Erythroblast (primary cell): ENCODE measurements at places on chromosomes 6 and 20.
A peak's percentile ranks its signal among the peaks of the same experiment; 100 is the strongest.

DNA sequence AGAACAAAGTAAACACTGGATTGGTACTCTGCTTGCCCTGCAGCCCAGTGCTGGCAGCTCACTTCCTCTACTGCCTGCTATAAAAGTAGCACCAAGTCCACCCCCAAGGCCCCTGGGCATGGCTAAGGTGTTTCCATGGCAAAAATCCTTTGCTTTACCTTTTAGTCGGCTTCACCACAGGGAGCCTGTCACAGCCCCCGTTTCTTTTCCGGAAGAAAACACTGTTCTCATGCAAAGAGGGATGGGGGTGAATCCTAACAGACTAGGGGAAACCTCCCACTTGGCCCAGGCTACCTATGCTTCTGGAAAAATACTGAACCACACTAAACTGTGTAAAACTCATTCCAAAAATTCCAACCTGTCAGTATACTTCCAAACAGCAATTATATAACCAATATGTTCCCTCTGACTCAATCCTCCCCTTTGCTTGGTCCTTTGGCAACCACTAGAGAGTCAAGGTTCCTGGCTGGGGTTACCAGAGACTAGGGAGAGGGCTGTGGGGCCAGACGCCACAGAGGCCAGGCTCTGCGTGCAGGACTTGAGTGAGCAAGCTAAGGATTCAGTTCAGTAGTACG lies 16.1 kb downstream of the PPIL1 start:
- no peak for DNase-seq

DNA sequence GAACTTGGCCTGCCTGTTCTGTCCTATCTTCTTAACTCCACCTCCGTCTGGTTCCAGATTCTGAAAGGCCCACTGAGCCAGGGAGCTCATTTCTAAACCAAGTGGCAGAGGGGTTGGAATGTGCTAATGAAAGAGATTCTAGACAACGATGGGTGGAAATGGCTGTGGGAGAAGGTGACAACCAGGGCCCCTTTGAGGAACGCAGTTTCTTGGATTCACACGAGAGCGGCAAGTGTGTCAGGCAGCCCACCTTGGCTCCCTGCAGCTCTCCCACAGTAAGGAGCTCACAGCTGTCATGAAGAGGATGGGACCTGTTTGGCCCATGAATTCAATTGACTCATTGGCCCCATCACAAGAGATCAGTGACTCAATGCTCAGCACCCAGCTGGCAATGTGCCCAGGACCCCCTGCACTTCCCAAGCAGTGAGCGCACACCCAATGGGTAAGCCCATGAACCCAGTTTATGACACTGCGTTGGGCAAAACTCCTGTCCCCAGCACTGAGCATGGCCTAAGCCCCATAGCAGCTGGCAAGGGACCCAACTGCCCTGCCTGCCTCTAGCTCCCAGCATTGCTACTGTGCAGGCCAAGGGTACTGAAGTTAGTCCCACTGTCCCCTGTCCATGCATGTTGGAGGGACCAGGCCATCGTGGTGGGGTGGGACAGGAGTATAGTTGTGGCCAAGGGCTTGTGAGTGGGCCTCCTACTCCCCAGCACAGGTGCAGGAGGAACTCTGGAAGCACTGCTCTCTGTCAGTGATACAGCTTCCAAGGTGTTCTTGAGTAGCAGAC lies 16.4 kb downstream of the MRPS18A start:
- DNase-seq: no peak

DNA sequence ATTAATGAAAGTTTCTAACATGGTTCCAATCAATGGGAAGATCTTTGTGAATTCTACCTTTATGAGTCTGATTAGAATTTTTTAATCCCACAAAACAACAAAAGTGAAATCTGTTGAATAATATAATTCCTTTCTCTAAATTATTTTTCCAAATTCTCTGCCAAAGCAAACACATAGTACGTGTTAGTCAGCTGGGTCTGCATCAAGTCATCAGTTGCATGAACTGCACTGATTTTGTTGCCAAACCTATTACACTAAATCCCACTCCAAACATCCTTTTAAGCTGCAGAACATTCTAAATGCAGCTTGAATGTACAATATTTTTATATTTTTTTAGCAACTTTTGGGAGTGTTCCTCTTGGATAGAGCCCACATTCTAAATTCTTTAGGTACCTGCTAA lies 199.0 kb upstream of the HSF2 start:
- DNase-seq: no peak

DNA sequence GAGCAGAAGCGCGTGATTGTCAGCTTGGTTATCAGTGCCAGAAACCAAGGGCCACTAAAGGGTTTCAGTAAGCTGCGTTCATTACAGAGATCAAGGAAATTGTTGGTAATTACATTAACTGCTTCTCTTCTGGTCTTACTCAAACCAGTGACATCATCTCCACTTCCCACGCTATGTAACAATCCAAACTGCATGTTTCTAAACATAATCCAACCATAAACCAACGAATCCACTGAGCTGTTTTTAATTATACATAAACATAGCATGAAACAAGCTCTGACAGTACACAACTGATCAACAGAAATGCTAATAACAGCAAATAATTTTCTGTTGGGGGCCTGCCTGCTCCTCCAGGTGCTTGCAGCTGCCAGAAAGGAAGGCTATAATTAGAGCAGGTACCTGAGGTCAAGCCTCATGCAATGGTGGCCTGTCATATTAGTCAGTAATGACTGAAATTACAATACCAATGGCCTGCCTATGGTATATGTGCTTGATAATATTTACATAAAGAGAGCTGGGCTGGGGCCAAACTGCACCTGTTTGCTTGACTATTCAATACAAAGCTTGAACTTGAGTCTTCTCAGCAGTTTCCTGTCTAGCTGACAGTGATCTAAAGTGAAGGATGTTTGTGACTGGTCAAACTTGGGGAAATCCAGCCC lies 40.1 kb downstream of the ILRUN start:
- peak; percentile 69 for DNase-seq

DNA sequence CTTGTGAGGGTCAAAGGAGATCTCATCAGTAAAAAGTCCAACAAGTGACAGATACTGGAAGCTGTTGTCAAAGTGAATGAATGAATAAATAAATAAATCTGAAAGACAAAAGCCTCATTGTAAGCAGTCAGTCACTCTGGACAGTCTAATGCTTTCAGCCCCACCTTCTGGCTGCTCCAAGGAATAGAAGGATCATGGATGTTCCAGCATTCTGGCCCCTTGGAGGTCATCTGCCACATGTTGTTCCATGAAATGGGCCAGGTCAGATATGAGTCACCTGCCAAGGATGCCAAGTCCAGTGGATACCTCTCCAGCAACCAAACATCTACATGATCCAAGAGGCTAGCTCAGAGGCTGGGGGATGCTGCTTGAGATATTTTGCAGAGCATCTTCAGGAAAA lies 185.6 kb downstream of the BMP7 start:
- no peak for DNase-seq

GRCh38 chr20:51093240-51093763 lies 70.4 kb upstream of the KCNG1 start:
- no peak for DNase-seq

DNA sequence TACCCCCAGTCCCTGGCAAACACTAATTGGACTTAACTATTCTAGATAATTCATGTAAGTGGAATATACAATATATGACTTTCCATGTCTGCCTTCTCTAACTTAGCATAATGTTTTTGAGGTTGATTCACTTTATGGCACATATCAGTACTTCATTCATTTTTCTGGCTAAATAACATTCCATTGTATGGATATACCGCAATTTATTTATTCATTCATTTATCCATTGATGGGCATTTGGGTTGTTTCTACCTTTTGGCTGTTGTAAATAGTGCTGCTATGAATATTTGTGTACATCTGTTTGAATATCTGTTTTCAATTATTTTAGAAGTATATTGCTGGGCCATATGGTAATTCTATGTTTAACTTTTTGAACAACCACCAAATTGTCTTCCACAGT lies 616.3 kb downstream of the UTRN start:
- DNase-seq: no peak

DNA sequence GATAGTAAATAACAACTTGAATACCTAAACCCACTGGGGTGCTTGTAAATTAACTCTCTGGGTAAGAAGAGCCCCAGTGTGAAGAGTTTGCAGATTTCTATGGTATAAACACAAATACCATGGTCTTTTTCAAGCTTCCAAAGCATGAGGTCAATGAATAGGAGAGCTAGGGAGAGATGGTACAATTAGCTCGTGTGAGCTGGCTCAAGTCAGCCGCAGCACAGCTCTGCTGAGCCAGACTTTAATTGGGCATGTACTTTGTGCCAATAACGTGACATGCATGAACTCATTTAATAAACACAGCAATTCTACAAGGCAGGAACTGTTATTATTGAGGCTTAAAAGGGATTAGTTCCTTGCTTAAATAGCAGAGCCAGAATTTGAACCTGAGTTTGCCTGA lies 684.2 kb downstream of the KIF16B start:
- DNase-seq: no peak

DNA sequence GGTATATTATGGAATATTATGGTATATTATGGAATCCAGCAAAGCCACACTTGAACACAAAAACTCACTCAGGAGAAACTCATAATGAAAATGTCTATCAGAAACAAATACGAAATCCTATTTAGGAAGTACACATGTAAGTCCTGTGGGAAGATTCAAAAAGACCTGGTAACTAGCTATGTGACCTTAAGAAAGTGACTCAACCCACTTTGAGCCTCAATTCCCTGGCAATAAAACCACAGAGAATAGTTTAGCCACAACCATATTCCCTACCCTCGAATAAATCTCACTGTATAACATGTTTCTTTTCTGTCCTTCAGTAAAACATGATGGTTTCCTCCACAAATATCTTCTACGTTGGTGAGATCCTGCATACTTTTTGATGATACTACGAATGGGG lies 56.4 kb downstream of the ZMYND8 start:
- no peak for DNase-seq

GRCh38 chr6:15561447-15562199 lies 101.2 kb downstream of the DTNBP1 start:
- DNase-seq: no peak

DNA sequence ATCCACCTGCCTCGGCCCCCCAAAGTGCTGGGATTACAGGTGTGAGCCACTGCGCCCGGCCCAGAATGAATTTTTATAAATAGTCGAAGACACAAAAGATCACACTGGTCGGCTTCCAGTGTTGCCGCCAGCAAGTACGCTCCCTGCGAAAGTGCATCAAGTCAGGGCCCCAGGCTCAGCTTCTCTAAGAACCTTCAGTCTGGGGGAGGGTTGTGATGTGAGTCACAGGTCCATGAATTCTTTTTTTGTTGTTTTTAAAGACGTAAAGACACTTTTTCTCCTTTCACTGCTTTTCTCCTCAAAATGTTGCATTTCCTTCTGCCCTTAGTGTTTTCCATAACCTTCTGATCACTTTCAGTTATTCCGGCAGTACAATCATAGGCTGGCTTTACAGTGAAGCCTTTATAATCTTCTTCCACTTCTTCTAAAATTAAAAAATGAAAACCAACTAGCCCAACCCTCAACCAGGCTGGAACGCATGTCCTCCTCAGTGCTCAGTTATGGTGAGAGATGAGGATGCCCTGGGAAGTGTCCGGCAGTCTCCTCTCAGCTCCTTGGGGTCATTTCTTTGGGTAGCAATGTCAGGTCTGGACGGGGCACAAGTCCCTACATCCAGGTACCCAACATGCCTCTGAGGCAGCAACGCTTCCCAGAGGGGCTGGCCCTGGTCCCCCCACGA lies 66.6 kb downstream of the CSE1L start:
- DNase-seq: no peak

DNA sequence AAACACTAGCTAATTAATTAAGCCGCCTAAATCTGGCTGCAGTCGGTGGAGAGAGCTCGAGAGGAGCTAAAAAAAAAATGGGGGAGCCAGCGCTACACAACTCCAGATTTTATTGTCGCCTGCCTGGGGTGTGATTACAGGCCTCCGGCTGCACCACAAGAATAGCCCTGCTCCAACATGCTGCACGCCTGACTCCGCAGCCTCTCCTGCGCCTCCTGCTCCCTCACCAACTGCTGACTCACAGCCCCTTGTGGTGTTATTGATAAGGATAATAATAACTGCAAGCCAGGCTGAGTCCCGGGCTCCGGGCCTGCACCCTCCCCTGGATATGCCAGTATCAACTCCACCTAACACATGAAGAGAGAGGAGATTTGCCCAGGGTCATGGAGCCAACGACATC lies 16.8 kb downstream of the SIRPA start:
- DNase-seq: peak; percentile 77

- no peak for DNase-seq
Measured at GRCh38 chr6:89566930-89567629, 71.5 kb downstream of the LYRM2 start.

DNA sequence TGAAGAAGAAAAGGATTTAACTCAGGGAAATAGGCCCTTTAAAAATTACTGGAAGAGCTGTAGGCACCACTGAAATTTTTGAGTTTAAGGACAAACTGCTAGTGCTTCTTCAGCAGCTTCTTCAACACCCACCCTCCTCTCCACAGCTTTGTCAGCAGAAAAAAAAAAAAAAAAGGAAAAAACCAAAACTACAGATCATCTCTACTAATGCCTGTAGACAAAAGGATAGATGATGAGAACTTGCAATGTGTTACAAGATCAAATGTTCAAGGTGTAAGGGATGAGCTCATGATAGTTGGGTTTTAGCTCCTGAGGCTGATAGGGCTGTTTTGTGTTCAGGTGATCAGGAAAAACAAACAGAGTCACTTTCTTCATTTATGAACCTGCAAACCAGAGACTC lies 55.2 kb upstream of the PREP start:
- DNase-seq: no peak

- DNase-seq: no peak
Measured at GRCh38 chr6:132693478-132693877, 20.4 kb downstream of the VNN1 start.

- peak; percentile 10 for DNase-seq
Measured at GRCh38 chr6:86937219-86938079, at the start of gene HTR1E. Gene HTR1E (plus strand): TSS chr6:86937528. CDS start chr6:87015335, 77,807 bp downstream.

DNA sequence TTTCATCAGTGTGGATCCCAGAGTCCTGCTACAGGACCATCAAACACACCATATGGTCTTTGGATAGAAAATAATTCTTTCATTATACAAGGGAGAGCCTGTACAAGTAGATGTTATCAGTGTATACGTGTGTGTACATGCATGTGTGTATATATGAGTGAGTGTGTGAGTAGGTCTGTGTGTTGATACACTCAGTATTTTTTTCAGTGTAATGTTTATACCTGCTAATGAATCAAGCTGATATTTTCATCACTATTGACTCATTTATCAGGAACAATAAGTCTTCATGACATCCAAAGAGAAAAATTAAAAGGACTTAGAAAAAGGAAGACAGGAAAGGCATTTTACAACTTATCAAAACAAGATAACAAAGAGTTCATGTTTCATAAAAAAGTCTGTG lies 66.5 kb downstream of the EPM2A start:
- no peak for DNase-seq

DNA sequence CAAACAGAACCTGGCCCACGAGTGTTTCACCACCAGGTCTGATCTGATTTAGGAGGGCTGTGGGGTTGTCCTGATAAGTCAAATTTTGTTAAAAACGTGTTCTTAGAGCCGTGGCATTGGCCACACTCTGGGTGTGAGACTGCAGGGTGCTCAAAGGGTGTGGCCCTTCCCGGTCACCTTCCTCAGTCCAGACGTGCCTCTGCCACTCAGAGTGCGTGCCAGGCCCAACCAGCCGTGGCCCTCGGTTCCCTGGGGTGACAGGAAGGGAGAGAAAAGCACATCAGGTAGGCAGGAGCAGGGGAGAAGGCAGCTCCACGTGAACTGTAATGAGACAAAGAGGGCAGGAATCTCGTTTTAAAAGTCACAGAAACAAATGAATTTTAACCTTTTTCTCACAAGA lies 115.4 kb downstream of the FAM120B start:
- no peak for DNase-seq

GRCh38 chr6:2534406-2535042 lies 216.2 kb downstream of the MYLK4 start:
- no peak for DNase-seq

GRCh38 chr6:122798099-122798641 lies 9.1 kb downstream of the SMPDL3A start:
- DNase-seq: no peak

GRCh38 chr20:24402188-24402587 lies 67.2 kb upstream of the SYNDIG1 start:
- no peak for DNase-seq
